ENCODE measurements at places on chromosomes 11 and 22.

GRCh38 chr22:44935724-44936123, 74.1 kb downstream of the PHF21B start:
- no peak for DNase-seq

DNA sequence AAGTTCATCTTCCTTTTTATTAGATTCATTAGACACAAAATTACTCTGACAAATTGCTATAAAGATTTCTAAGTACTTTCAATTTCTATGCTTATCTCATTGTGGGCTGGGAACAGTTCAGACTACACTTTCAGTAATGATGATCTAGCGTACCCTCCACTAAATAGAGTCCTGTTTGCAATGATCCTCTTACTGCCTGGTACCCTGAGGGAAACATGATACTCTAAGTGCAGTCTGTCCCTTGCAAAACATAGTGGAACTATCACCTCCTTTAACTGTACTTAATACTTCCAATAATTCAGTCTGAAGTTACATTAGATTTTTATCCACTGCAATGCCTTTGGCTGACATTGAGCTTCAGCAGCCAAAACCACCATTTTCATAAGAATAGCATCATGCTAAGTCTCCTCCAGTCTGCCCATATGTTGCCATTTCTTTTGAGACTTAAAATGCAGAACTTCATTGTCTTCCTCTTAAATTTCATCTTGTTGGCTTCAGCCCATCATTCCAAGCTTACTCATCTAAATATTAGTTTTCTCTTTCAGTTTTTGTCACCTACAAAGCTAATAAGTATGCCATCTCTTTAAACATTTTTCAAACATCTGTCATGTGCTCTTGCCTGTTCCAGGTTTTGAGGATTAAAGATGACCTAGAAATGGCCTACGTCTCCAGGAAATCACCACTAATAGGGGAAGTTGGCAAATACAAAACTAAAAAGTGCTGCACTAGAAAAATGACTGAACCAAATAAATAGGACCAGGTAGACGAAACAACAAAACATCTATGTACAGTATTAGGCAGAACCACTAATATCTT, 55.5 kb downstream of the PAK1 start:
- no peak for DNase-seq

DNA sequence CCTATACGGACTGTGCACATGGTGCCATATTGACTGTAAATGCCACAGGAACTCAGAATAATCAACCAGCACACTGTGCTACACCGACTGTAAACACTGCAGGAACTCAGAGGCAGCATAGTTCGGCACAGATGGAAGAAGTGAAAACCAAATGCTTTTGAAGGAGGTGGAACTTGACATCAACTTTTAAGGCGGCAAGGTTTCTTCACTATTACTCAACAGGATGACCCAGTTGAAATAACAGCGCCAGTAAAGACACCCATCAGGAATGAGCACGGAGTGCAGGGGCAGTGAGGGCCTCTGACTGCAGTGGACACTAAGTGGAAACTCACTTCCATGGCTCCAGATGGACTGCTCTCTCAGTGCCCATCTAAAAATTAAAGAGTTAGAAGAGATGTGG, 15.7 kb downstream of the TESMIN start:
- no peak for DNase-seq

- peak; percentile 58 for DNase-seq
Observed at GRCh38 chr22:44298406-44299091, 14.2 kb downstream of the SHISAL1 start.

DNA sequence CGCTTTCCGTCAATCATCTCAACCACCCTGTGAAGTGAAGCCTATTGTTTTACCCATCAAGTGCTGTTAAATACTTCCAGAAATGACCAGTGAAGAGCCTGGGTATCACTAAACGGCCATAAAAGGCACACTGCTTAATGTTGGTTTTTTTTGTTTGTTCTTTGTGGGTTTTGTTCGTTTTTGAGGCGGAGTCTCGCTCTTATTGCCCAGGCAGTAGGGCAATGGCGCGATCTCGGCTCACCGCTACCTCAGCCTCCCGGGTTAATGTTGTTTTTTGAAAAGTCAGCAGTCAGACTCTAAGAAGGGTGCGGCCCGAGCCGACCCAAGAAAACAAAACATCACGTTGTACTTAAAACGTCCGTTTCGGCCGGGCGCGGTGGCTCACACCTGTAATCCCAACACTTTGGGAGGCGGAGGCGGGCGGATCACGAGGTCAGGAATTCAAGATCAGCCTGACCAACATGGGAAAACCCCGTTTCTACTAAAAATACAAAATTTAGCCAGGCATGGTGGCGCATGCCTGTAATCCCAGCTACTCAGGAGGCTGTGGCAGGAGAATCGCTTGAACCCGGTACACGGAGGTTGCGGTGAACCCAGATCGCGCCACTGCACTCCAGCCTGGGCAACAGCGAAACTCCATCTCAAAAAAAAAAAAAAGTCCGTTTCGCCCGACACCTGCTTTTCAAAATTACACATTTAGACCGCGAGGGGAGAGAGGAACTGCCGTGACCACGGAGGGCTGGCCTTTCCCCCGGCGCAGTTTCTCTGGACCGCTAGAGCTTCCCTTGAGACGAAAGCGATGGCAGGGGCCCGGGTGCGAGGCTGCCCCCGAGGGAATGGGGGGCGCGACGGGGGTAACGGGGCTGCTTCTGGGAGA, 714 bp downstream of the CD59 start:
- DNase-seq = peak; percentile 58

DNA sequence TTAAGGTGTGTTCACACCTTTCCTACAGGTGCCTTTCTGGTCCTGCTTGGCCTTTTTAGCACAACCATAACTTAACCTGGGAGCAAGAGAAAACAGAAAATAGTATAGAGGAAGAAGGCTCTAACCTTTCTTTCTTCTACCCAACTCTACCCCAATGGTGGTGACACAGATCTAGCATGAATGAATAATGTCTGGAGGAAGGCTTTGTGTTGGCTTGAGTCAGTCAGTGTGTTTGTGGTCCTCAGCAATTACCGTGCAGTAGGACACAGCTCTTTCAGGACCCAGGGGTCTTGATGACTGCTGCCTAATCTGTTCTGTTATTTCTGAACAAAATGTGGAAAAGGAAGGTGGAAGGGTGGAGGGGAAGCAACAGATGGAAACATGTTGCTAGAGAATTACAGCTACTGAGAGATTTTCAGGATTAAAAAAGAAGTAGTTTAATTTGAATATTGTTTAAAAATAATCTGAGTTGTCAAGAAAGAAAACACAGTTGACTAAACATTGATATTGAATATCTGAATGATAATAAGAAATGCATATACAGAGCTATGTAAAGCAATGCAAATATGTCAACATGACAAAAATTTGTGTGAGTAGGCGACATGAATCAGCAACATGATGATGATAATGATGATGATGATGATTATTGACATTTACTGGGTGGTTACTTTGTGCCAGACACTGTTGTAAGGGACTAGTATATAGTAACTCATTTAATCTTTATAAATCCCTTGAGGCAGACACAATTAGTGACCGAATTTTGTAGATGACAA, 55.3 kb downstream of the AASDHPPT start:
- DNase-seq = no peak

DNA sequence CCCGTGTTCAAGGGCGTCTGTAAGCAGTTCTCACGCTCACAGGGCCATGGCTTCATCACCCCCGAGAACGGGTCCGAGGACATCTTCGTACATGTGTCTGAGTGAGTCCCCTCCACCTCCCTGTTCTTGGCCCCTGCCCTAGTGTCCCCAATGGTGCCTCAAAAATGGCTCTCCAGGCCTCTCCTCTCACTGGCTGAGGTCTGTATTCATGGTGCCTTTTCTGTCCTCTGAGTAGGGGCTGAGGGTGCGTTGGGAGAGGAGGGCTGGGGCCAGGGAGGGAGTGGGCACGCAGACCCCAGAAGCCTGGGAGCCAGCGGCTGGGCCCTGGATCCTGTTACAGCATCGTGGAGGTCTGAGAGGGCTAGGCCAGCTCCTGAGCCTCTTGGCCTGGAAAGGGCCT, 12.9 kb downstream of the CSDC2 start:
- DNase-seq = no peak

DNA sequence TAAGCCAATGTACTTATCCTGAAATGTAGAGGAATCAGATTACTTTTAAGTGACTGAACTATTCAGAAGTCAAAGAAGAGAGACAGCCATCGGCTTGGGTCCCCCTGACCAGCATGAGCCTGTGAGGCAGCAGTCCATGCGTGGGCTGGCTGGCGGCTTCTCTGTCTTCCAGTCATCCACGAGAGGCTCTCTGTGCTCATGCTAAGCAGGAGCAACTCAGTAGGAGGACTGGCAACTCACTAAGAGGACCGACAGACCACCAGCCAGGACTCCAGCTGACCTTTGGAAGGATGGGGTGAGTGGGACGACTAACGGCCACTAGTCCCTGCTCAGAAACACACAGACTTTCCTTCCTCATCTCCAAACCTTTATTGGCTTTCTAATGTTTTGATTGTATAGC, 43.6 kb downstream of the ARFGAP3 start:
- DNase-seq = no peak

- no peak for DNase-seq
Observed at GRCh38 chr22:43171019-43171491, 15.9 kb downstream of the TTLL12 start.

- DNase-seq = no peak
Observed at GRCh38 chr22:28023774-28024173, 104.7 kb upstream of the PITPNB start.

- DNase-seq = no peak
Observed at GRCh38 chr11:82194521-82194920, 539.1 kb downstream of the FAM181B start.
